Activated CD4-positive, alpha-beta T cell treated with anti-CD3 and anti-CD28 coated beads, Interleukin-2, amount 50 U/mL, for 48 hours (primary cell): ENCODE measurements at places on chromosomes 1 and 21.

DNA sequence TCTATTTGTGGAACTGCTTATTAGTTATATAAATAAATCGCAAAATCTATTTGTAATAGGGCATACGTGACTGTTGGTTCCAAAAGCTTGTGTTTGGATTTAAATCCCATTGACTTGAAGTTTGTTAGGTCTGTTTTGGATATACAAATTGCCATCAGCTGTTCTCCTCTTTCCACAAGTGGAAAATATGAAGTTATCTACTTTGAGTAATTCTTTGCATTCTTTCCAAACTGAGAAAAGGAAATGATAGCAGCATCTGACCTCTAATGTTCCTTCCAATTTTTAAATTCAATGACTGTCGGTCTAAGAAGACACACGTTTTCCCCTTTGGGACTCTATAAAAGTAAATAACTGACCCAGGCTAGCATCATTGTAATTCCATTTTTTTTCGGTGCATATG, 165.7 kb upstream of the SGIP1 start:
- no peak for DNase-seq

DNA sequence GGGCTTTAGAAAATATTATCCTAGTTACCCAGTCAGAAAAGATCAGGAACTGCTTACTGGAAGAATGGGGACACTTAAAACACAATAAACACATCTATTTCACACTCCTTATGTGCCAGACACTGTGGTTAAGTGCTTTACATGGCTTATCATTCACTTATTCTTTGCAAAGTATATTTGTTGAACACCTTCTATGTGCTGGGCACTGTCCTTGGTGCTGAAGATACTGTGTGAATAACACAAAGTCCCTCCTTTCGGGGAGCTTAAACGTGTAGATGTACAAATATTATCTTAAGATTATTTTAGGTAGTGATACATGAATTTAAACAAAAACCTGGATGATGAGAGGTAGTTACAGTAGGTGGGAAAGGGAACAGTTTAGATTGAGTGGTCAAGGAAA, 169.3 kb downstream of the ST6GALNAC5 start:
- DNase-seq, result peak; percentile 4

DNA sequence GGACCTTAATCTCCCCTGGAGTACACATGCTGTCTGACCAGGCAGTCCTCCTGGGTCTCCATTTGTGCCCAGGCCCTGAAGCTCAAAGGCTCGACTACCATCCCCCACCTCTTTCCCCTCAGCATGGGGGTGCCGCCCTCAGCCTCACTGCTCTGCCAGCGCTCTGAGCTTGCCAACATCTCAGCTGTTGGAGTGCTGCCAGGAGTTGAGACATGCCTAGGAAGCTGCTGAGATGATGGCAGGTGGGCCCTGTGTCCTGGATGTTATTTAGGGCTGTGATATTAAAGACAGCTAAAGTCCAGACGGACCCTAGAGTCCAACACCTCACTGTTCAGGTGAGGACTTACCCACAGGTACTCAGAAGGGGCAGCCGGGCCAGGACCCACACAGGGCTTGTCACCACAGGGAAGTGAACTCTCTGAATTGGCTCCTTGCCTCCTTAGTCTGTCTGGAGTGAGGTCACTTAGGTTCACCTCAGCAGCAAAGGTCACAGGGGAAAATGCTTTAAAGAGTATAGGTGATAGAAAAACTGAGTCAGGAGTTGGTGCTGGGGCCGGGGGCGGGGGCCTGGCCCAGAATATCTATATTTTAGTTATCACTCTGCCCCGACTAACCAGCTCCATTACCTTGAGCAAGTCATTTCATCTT, 19.7 kb upstream of the KCNC4 start:
- no peak for DNase-seq

- no peak for DNase-seq
Observed at GRCh38 chr1:58765441-58765840, 18.4 kb downstream of the JUN start.

GRCh38 chr1:89697383-89697782, 64.5 kb downstream of the LRRC8C start:
- no peak for DNase-seq

- no peak for DNase-seq
Observed at GRCh38 chr1:58065520-58065919, 481.0 kb downstream of the OMA1 start.

DNA sequence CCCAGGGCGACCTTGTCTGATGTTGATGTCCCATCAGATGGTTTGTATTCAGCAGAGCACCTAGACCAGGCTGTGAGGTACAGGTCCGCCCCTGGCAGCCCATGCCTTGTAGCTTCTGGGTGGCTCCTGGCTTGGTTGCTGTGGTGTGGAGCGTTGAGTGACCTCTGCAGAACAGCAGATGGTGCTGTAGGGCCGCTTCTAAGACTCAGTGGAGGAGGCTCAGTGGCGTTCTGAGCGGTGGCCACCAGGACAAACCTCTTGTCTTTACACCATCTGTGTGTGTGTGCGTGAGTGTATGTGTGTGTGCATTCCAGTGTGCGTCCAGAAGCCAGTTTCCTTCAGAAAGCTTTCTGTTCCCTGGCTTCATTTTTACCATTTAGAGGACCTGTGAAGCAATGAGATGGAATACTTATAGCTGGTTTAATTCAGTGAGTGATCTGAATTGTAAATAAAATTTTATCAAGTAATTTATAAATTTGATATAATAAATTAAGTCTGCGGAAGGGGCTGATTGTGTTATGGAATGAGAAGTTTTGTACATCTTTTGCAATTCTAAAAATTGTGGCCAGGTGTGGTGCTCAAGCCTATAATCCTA, 66.1 kb downstream of the ADARB1 start:
- DNase-seq, result peak; percentile 67

DNA sequence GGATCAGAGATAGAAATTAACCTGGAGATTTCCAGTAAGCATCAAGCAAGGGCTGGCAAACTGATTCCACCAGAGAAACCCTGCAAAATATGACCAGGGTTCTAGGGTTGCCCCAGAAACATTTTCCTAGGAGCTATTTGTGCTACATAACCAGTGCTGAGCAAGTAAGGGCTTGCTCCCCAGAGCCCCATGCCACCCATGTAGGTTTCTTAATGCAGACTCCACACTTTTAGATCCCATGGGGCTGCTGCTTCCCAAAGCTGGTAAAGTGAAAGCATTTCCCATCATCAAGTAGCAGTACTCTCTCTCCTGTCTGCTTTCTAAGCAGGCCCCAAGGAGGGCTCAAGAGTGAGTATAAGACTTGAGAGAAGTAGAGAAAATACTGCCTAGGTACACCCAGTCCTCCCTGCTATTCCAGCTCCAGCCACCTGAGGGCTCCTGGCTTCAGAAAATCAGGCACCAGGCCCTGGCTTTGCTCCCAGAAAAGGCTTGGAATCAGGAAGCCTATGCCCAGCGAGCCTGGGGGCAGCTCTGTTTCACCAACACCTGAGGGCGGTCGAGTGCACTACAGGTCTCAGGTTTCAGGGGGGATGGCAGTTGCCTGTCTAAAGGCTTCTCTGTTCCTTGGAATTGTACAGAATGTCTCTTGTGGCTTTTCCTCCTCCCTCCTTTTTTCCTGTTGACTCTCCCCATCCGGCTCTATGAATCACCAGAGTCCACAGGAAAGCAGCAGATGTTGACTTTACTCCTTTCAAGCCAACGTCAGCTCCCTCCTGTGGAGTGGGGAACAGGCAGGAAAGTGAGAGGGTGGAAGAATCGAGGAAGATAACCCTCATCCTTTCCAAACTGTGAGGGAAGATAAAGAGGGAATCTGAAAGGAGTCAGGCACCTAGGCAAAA, 6.2 kb upstream of the ANKRD35 start:
- peak; percentile 72 for DNase-seq

GRCh38 chr1:36864823-36865601, 169.3 kb downstream of the GRIK3 start:
- DNase-seq, result no peak

DNA sequence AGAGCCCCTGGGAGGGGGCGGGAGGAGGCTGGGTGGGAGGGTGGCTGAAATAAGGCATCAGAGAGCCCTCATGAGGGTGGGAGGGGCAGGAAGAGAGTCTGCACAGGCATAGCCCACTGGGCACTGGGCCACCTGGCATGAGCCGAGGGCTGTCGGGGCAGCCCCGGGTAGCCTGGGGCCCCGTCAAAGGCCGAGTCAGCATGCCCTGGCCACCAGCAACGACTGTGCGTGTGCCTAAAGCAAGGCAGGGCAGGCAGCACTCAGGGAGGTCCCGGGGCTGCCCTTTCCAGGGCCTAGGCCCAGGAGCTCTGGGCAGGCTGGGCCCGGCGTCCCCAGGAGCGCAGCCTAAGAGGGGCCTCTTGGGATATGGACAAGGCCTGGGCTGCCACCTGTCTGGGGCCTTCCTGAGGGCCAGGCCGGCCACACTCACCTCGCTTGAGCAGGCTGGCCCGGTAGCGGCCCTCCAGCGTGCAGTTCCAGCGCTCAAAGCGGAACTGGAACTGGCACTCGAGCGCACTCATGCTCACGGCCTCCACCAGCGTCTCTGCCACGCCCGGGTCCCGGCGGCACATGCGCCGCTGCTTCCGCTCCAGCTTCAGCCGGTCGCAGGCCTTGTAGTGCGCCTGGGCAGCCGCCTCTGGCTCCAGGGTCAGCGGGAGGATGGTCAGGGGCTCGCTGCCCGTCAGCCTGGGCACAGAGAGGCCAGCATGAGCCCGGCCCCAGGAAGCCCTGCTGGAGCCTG, 22.7 kb downstream of the WNT9A start:
- no peak for DNase-seq
